ENCODE measurements at places on chromosomes 12 and 14.

- DNase-seq = no peak
These were observed 14.1 kb downstream of the ABCD2 start for GRCh38 chr12:39605501-39605900.

- DNase-seq = no peak
These were observed 7.0 kb downstream of the NIN start for GRCh38 chr14:50823762-50824636.

DNA sequence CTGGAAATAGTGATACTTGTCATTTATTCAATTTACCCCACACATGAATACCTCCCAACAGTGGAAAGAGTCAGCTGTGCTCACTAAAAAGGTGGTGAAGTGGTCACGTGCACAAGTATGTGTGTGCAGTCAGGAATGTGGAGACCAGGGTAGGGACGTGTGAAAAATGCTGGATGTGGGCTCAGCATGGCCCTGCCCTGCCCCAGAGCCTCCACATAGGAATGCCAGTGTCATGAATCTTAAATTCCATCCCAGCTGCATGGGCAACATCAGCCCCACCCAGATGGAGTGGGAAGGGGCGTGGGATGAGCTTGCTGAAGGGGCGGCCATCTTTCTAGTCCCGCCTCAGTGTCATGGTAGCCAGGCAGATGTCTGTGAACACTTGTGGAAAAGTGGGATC lies 87.7 kb downstream of the C12orf75 start:
- DNase-seq = no peak

GRCh38 chr12:118980407-118981014 lies 830 bp upstream of the SRRM4 start:
- no peak for DNase-seq

- DNase-seq = no peak
These were observed 114.9 kb downstream of the KIF26A start for GRCh38 chr14:104253223-104253822.

DNA sequence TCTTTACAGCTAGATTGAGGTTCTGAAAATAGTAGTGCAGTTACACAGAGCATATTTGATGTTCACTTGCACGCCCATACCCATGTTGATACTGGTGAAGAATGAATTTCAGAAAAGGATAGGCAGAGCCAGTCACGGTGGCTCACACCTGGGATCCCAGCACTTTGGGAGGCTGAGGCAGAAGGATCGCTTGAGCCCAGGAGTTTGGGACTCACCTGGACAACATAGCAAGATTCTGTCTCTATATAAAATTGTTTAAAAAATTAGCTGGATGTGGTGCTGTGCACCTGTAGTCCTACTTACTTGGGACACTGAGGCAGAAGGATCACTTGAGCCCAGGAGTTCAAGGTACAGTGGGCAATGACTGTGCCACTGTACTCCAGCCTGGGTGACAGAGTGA lies 56.6 kb downstream of the MDM2 start:
- DNase-seq = no peak

GRCh38 chr14:97273540-97273939 lies 476.4 kb downstream of the VRK1 start:
- no peak for DNase-seq

- DNase-seq = no peak
These were observed 35.7 kb upstream of the CLMN start for GRCh38 chr14:95355422-95355821.

DNA sequence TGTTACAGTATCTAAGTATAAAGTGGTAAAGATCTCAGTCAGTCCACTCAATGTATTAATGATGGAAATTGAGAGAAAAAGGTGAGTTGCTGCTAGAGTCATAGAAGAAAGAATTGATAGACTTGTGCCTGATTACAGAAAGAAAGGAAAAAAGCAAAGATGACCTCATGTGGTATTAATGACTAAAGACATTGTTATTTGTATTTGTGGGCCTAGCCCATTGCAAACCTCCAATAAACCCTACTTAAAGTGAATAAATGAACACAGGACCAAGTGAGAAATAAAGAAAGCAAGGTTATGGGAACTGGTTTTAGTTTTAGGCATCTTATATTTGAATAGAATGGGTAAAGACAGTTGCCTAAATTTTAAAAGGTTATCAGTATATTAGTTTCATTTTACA lies 105.5 kb downstream of the SYT1 start:
- DNase-seq = no peak

- no peak for DNase-seq
These were observed 81.1 kb upstream of the RFLNA start for GRCh38 chr12:124213666-124214347.

Data from stimulated activated CD8-positive, alpha-beta memory T cell treated with anti-CD3 and anti-CD28 coated beads, Interleukin-15, amount 100 ng/mL, for 48 hours (primary cell).